ENCODE measurements at places on chromosomes 2 and 18.

DNA sequence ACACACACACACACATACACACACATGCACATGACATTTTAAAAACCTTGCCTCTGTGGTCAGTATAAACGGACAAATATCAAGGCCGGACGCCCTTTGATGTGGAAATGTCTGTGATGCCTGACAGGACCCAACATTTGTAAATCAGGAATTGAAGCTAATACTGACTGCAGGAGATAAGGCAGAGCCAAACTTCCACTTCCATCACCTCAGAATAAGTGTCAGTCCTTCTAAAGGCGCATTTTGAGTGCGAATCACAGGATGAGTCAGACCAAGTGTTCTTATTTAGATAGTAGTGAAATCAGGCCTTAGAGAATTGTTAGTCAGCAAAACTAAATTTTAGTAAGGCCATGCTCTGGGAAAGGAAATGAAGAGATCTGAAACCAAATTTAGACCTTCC, 211.7 kb upstream of the LRATD1 start:
- no peak for DNase-seq

DNA sequence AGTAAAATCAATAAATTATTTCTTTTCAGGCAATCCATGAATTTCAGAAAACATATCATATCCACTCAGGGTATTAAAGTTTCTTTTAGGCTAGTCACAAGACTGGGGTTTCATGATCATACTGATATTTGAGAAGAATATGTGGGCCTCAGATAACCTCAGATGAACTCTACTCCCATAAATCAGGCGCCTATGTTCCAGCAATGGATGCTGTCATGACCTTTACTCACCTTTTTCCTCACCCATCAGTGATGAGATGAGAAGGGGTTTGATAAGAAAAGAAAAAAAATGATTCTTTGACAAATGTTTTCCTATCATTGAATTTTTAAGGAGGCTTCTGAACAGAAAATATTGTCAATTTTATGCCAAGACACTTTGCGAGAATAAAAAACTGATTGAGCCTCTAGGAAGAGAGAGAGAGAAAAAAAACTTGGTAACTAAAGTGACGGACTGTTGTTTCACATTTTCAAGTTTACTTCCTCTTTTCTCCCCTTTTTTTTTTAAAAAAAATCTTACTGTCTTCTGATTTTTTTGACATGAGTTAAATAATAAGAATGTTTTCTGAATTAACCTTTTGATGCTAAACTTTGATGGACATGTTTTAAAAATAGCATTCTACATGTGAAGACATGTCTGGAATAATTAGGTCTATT, 309.1 kb upstream of the MAP2 start:
- DNase-seq = no peak

GRCh38 chr2:159226059-159226461, 60.4 kb downstream of the WDSUB1 start:
- DNase-seq = no peak

- no peak for DNase-seq
Observed at GRCh38 chr2:202147775-202148174, 74.7 kb downstream of the KIAA2012 start.

DNA sequence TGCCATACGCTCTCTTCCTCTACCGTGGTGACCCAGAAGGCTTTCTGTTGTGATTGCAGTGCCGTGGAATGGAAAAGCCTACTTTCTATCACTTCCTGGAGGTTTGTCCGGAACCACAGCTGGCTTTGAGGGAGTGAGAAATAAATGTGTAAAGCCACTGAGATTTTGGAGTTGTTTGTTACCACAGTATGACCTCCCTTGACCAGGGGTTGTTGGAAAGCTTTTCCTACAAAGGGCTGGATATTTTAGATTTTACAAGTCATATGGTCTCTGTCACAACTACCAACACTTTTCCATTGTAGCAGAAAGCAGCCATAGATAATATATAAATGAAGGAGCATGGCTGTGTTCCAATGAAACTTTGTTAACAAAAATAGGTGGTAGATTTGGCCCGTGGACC, 70.3 kb downstream of the VAPA start:
- DNase-seq = no peak

- no peak for DNase-seq
Observed at GRCh38 chr18:74517236-74517630, 17.1 kb upstream of the CNDP1 start.

Measured in naive thymus-derived CD8-positive, alpha-beta T cell (primary cell).